ENCODE measurements at places on chromosomes 4 and X.
A peak's percentile ranks its signal among the peaks of the same experiment; 100 is the strongest.

- DNase-seq, result peak; percentile 25
These were observed 58.8 kb upstream of the FAAH2 start for GRCh38 chrX:57227691-57228090.

GRCh38 chrX:107025545-107025944, 25.5 kb upstream of the MORC4 start:
- DNase-seq, result no peak

DNA sequence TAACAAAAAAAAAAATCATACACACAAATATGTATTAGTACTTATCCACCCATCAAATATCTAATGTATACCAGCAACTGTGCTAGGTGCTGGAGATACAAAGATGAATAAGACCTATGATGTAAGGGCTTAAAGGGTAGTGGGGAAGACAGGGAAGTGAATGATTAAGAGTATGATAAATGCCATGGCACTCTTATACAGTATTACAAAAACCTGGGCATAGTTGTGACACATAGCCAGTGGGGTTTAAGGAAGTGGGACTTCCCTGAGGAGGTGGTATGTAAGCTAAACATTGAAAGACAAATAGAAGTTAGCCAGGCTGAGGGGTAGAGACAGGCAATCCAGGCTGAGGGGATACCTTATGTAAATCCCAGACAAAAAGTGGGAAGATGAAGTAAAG, 23.5 kb downstream of the CHM start:
- DNase-seq, result no peak

GRCh38 chr4:7569810-7570783, 135.4 kb upstream of the PSAPL1 start:
- no peak for DNase-seq

DNA sequence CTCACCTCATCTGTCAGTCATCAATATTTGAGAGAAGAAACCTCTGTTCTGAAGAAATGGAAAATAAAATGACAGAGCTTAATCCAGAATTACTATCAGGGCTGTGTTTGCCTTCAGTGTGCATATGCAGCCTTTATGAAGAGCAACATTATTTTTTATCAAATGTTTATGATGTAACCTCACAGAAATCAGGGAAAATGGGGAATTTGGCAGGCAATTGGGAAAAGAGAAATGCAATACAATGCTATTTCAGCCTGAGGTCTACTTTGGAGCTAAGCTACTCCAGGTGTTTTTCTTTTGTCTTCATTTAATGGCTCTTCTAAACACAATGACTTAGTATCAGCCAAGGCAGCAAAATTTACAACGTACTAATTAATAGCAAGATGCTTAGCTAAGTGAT, 241.1 kb upstream of the TET2 start:
- no peak for DNase-seq

DNA sequence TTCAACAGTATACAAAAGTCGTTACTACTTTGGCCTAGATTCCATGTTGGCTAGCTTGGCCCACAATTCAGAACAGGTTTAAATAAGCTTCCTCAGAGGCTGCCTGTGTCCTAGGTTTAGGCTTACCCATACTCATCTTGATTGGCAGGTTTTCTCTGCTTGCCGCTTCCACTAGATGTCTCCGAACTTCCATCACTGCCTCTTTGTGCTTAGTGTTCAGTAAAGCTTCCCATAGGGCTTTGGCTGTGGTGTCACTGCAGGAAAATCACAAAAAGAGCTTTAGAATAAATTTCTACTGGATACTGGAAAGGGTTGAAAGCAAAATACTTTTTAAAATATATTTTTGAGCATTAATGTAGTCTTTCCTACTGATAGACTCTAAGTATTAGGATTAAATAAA, 52.4 kb downstream of the SCFD2 start:
- no peak for DNase-seq

DNA sequence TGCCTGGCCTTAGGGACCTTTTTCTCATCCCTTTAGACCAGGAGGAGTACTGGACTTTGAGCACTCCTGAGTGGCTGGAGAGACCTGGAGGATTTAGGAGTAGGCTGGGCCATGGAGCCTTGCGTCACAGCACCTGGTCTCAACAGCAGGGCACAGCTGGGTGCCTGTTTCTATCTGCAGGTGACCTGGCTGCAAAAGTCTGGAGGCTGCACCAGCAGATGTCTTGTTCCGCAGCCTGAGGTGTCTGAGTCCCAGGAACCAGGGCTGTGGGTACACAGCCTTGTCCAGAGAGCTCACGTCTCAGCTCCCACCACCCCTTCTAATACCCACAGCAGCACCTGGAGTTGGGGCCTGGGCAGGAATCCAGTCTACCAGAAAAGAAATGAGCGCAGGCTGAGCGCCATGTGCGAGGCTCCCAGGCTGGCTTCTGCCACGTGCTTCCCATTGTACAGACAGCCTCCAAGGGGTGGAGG, 5.0 kb upstream of the NSD2 start:
- DNase-seq, result no peak

- no peak for DNase-seq
These were observed 2.8 kb upstream of the GSX2 start for GRCh38 chr4:54097152-54097551.

GRCh38 chrX:93932471-93933220, 258.6 kb downstream of the FAM133A start:
- no peak for DNase-seq

GRCh38 chrX:23292988-23293651, 41.5 kb upstream of the PTCHD1 start:
- no peak for DNase-seq

DNA sequence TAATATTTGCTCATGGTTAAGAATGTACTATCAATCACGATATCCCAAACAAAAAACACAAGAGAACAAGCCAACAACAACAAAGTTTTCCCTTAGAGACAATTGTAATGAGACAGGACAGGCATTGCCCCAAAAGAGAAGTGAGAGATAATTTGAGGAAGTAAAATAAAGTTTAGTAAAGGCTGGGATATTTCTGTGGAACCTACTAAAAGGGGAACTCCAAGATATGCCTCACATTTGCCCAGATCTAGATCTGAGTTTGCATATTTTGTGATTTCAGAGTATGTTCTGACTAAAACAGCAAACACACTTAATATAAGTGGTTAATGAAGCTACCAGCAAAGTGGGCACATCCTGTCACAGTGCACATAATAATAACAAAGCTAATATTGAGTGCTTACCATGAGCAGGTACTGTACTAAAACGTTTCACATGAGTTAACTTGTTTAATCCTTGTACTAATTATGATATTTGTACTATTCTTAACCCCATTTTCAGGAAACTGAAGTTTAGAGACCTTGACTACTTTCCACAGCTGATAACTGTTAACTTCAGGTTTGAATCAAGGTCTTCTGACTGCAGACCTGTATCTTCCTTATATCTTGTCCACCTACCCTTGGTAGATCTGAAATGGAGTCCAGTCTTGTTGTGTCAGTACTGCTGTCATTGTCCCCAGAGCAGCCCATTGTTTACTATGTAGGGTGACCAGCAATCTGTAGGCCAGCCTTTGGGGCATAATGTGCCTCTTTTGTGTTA, 26.0 kb upstream of the BMP2K start:
- no peak for DNase-seq

DNA sequence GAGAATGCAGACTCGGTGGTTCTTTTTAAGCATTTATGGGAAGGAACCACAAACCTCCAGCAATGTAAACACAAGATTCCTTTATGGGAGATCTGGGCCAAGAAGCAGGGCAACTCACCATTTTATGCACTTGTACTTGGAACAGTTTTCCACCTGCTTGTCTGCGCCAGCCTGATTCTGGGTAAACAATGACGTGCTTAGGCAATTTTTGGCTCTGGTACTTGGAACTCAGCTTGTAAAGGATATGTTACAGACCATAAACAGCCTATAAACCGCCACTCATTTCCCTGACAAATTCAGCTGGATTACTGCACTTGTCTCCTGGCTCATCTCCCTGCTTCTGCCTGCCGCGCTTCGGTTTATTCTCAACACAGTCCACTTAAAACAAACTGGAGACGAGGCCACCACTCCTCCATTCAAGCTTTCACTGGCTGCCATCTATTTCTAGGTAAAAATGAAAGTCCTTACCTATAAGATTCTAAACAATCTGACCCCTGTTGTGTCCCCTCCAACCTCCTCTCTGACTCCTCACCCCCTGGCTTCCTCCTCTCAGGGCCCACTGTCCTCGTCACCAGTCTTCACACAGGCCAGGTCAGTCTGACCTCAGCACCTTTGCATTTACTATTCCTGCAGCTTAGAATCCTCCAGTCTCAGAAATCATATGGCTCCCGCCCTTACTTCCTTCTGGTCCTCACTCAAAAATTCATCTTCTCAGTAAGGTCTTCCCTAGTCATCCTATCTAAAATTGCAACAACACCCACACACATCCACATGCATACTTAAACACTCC, 205.9 kb upstream of the GALNT7 start:
- no peak for DNase-seq

DNA sequence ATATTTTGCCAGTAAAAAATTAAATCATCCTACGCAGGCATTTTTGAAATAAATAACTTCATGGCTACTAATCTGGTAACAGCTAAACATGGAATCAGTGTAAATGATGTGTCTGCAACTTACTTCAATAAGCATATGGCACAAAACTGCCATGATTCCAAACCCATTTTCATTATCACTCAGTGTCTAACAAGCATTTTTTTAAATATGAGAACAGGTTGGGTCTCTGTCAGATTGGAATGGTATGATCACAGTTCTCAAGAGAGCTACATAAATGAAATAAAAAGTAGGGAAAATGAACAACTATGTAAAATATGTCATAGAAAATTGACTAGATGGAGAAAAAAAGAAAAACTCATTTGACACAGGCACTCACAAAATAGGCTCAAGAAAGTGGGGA, 476.9 kb upstream of the NWD2 start:
- DNase-seq, result no peak

- DNase-seq, result no peak
These were observed 84.9 kb downstream of the SPCS3 start for GRCh38 chr4:176404621-176405020.

GRCh38 chr4:72377491-72378194, 191.4 kb downstream of the ADAMTS3 start:
- DNase-seq, result no peak

DNA sequence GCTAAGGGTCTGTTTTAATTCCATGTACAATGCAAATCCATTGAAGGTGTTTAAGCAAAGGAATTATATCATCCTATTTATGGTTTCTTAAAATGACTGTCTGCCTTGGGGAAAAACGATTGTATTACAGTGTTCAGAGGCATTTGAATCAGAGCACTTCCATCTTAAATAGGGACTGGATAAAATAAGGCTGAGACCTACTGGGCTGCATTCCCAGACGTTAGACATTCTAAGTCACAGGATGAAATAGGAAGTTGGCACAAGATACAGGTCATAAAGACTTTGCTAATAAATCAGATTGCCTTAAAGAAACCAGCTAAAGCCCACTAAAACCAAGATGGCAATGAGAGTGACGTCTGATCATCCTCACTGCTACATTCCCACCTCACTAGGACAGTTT, 1167.2 kb upstream of the PABPC4L start:
- DNase-seq, result no peak

DNA sequence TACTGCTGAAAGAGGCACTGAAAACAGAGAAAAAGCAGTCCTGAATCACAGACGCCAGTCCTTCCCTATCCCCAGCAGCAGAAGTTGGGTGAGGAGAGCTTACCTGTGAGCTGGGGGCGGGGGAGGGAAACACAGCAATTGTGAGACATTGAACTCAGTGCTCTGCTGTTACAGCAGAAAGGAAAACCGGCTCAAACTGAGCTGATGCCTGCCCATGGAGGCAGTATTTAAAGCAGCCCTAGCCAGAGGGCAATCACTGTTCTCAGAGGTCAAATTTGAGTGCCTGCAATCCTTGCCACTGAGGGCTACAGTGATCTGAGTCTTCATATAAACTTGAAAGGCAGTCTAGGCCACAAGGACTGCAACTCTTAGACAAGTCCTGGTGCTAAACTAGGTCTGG, 220.7 kb downstream of the GRXCR1 start:
- DNase-seq, result no peak

- DNase-seq, result no peak
These were observed 294.0 kb downstream of the CCSER1 start for GRCh38 chr4:90421161-90421560.

DNA sequence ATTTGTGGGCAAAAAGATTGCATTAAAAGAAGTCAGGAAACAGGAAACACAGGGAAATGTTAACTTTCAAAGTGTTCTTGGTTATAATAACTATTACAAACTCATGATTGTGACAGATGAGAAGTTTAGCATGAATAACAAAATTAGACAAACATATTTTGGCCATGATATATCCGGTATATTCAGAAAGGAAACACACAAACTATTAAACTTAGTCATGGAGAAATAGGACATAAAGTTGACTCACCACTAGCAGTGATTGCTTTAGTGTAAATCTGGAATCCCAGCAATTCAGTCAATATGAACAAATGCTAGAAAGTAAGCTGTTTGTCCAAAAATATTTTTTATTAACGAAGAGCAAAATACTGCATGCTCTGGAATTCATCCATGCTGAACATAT, 1299.9 kb downstream of the C4orf33 start:
- DNase-seq, result no peak

DNA sequence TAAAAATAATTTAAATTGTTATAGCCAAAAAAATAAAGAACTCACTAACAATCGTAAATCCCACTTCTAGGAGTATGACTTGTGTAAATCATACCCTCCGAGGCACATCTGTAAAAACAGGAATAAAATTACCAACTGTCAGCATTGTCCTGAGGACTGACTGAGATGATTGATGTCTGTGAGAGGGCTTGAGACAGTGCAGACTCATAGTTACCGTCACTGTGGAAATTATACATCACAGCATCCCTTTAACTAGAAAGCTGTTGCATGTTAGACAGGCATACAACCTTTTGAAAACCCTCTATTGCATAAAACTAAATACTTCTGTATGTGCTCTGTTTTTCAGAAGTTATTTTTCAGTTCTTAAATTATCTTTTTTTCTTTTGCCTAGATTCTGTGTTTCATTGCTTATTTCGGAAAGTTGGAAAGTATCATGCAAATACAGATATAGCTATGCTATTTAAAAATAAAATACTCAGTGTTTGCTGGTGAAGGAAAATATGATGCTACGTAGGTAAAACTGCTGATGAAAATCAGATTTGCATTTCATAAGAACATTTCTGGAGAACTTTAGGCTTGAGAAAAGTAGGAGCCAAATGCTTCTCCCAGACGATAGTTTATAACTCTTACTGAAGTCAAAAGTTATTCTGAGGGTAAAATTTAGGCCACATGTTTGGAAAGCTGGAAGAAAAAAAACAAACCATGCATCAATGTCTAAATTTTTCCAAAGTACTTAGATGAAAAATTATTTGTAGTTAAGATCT, 13.6 kb upstream of the RBPJ start:
- DNase-seq, result no peak

DNA sequence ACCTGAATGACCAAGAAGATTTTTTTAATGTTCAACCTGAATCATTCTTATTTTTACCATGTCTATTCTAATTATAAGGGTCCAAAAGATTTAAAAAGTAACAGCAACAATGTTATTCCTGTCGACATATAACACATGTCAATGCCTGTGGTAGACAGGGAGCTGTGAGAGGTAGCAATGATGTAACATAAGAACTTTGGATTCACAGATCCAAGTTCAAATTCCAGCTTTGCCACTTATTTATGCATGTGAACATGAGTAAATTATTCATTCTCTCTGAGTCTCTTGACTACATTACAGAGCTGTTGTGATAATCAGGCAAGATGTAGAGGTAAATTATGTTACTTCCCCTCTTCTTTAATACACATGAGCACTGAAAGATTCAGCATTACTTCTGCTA, 54.5 kb downstream of the KLHL8 start:
- no peak for DNase-seq

Data from stimulated activated naive CD8-positive, alpha-beta T cell treated with anti-CD3 and anti-CD28 coated beads, Interleukin-15, amount 100 ng/mL, for 72 hours (primary cell).